ENCODE measurements at places on chromosomes 4 and X. TPM values are rescaled to one million over a fixed set of nuclear protein-coding genes. Genes with fewer than 3 reads are reported as not detected.

Gene UGT2B17
- not detected for total RNA-seq

Gene PAGE1
- total RNA-seq: not detected

Gene SH2D1A
- 32.7 TPM for total RNA-seq

Gene MAGEA3
- not detected for total RNA-seq

Gene ZNF41
- 15.3 TPM for total RNA-seq

Gene SLC39A8
- 13.7 TPM for total RNA-seq

Gene AP1S2
- total RNA-seq: 20.9 TPM

Gene GLRA3
- total RNA-seq: not detected

DNA sequence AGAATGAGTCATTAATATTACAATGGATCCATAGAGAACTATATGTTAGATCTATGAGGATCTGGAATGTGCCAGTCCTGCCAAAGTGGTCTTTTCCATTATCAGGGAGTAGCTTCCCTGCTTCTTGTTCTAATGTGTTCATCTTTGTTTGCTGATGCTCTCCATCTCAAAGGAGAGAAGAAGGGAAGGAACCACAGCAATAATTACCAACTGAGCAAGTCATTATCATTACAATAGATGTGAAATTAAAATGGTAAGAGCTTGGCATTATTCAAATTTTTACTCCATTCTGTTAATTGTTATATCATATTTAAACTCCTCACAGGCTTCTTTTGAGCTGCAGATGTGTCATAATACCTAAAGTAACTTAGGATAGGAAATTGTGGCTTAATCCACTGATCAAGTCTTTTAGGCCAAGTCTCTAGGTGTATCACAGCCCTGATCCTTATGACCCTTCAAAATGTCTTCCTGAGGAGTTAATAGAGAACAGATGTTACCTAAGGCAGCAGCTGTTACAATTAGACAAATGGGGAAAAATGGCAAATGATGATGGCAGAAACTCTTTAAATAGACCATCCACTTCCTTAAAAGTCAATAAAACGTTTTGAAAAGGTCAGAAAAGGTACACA, 1492.7 kb upstream of the IGFBP7 start:
- H3K36me3 ChIP-seq: no peaks in the 10 kb centered on the region
- H3K4me1 ChIP-seq: no peaks in the 10 kb centered on the region
- no peak overlapping the region for H3K4me3 ChIP-seq
- H3K27ac ChIP-seq: no peak overlapping the region
- no peak for DNase-seq

- peaks cover 3% of the 10 kb centered on the region for H3K36me3 ChIP-seq
- H3K4me3 ChIP-seq: peak overlapping the region; percentile 84
- H3K27ac ChIP-seq: peak overlapping the region; percentile 24
- peaks cover 89% of the 10 kb centered on the region for H3K27me3 ChIP-seq
- H3K4me1 ChIP-seq: peaks cover 37% of the 10 kb centered on the region
Measured at GRCh38 chr4:173509036-173510001, 20.7 kb downstream of the HAND2 start.

DNA sequence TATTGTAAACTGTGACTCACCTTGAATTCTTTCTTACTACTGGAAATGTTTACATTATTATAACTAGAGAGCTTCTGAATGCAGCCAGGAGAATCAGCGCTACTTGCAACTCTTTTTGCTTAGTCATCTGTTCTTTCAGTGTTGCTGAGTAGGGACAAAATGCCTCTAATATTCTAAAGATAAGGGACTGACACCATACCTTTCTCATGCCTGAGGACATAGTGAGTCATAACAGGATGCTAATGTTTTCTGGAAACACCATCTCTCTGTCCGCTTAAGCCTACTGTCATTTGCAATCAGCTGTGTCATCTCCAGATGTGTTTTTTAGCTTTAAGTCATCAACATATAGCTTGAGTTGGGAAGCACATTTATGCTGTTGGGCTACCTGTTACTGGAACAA, 108.3 kb downstream of the QRFPR start:
- H3K4me3 ChIP-seq: no peak overlapping the region
- H3K4me1 ChIP-seq: peaks cover 8% of the 10 kb centered on the region
- DNase-seq: no peak

- no peaks in the 10 kb centered on the region for H3K27me3 ChIP-seq
- peaks cover under 1% of the 10 kb centered on the region for H3K36me3 ChIP-seq
- H3K4me1 ChIP-seq: no peaks in the 10 kb centered on the region
- DNase-seq: no peak
Measured at GRCh38 chr4:141417387-141417786, 196.7 kb downstream of the ZNF330 start.

- no peaks in the 10 kb centered on the region for H3K36me3 ChIP-seq
- no peaks in the 10 kb centered on the region for H3K4me1 ChIP-seq
- no peak for DNase-seq
- no peaks in the 10 kb centered on the region for H3K27me3 ChIP-seq
- H3K4me3 ChIP-seq: no peak overlapping the region
Measured at GRCh38 chr4:152176627-152177214, 359.2 kb downstream of the FBXW7 start.

DNA sequence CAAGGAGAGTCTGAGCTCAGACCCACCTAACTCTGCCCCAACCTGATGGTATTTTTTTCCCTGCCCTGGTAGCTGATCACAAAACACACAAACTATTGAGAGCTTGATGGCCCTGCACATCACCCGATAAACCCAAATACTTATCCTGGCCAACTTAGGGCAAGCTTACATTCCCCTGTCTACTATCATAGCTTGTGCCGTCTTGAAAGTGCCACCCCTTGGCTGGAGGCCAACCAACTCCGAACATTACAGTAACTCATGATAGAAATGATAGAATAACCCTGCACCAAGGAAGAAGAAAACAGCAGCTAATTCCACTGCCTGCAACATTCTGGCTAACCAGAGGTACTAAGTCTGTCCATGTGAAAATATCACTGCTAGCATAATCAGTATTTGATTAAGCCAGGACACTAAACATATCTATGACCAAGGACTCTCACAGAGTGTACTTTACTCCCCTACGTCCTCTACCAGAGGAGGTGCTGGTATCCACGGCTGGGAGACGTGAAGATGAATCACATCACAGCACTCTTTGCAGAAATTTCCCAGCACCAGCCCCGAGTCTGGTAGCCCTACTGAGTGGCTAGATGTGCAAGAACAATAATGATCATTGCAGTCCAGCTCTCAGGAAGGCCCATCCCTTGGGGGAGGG, 8.9 kb downstream of the STBD1 start:
- no peak overlapping the region for H3K27ac ChIP-seq
- no peak for DNase-seq

DNA sequence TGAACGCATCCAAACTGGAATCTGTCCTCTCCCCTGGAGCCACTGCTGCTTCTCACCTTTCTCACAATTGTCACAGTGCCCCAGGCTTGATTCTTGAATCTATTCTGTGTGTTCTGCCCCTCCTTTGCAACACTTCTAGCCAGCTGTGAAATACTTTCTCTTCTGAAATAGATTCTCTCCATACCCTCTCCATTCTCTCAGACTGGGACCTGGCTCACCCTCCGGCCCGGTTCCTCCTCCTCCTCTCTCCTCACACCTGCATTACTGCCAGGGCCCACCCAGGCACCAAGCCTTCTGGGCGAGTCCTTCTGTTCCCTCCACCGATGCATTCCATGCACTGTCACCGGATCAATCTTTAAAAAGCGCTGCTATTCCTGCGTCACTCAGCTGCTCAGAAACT, 336.1 kb downstream of the UNC5C start:
- H3K4me1 ChIP-seq: no peaks in the 10 kb centered on the region
- H3K4me3 ChIP-seq: no peak overlapping the region
- H3K27ac ChIP-seq: no peak overlapping the region
- no peaks in the 10 kb centered on the region for H3K36me3 ChIP-seq
- H3K27me3 ChIP-seq: no peaks in the 10 kb centered on the region
- no peak for DNase-seq

DNA sequence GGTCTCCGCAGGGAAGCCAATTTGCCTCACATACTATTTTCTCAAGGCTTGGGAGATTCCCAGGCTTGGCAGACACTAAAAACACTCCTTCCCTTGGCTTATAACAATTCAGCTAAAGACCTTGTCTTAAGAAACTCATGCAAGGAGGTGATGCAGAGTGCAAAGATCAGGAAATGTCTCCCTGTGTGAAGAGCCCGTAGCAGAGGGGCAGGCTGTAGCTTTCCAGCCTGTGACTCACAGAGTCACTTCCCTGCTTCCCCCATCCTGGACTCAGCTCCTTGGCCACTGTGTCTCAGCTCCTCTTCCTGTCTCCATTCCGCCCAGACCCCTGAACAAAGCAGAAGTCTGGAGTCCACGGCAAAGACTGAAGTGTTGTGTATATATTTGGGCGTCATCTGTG, 56.1 kb downstream of the KDR start:
- no peak overlapping the region for H3K27ac ChIP-seq
- H3K27me3 ChIP-seq: peaks cover 8% of the 10 kb centered on the region
- no peaks in the 10 kb centered on the region for H3K36me3 ChIP-seq
- no peaks in the 10 kb centered on the region for H3K4me1 ChIP-seq
- DNase-seq: no peak
- no peak overlapping the region for H3K4me3 ChIP-seq

DNA sequence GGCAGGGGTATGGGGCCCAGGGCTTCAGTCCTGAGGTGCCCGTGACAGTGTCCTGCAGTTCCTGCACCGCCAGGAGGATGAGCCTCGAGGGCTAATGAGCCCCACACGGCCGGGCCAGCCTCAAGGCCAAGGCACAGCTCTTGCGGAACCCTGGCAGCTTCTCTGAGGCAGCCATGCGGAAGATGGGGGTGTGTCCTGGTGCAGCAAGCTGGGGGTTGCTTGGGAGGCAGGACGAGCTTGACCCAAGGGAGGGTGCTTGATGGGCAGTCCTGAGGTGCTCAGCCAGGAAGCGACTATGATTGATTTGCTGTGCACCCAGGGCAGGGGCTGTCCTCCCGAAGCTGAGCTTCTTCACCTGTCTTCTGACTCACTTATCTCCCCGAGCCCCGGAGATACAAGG, 9.1 kb upstream of the FGFR3 start:
- no peaks in the 10 kb centered on the region for H3K4me1 ChIP-seq
- DNase-seq: no peak
- H3K36me3 ChIP-seq: no peaks in the 10 kb centered on the region
- H3K27me3 ChIP-seq: no peaks in the 10 kb centered on the region
- H3K4me3 ChIP-seq: no peak overlapping the region

DNA sequence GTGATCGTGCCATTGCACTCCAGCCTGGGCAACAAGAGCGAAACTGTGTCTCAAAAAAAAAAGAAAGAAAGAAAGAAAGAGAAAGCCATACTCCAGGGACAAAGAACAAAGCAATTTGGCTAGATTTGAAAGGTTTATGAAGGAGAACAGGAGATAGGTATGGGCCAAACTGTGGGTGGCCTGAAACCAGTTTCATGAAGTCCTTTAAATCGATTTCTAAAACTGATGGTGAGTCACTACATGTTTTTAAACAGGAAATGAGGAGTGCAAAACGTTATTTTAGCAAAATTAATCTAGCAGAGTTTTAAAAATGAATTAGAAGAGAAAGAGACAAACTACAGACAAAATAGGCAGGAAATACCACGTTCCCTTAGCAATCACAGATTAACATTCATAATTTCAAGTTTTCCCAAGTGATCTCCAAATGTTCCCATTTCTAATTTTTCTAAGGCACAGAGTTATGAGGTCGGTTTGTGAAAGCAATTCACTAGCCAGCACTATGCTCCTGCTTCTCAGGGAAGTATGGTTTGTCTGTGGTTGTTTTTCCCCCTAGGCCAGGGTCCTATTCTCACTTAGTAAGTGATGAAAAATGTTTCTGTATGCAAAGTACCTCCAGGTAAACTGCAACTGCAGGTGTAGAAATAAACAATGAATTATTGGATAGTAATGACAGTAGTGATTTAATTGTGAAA, 190.6 kb downstream of the PPP3CA start:
- H3K4me3 ChIP-seq: no peak overlapping the region
- no peak overlapping the region for H3K27ac ChIP-seq
- peaks cover 6% of the 10 kb centered on the region for H3K36me3 ChIP-seq
- DNase-seq: no peak

- H3K27ac ChIP-seq: no peak overlapping the region
- peaks cover 4% of the 10 kb centered on the region for H3K27me3 ChIP-seq
- H3K4me1 ChIP-seq: no peaks in the 10 kb centered on the region
- DNase-seq: no peak
Measured at GRCh38 chr4:74109870-74110605, 11.0 kb upstream of the CXCL2 start.

DNA sequence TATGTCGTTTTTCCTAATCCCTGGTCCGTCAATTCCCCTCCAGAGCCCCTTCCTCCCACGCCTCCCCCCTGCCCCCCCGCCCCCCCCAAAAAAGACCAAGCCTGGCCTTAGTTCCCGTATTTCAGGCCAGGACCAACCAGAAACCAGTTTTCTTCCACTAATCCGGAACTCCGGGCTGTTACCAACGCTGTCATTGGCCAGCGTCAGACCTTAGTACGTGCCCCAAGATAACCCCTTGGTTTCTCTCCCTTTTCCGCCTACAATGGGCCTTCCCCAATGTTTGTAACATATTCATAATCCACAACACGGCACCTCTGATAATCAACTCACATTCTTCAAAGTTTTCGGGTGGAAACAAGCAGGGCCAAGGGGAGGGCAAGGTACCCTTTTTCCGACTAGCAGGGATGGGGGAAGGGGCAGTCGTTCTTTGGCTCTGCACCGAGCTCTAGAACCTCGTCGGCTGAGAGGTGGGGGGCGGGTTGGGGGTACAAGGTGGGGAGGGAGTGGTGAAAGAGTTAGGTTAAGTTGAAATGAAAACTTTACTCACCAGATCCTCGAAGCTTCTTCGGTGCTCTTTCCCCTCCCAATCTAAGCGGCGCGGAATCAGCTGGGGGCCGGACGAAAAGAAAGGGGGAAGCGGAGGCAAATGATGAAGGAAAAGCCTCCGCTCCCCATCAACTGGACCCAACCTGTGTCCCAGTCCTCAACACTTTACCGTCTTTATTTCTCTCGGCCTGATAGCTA, 1.5 kb downstream of the BRWD3 start:
- no peaks in the 10 kb centered on the region for H3K36me3 ChIP-seq
- peaks cover 38% of the 10 kb centered on the region for H3K4me1 ChIP-seq
- peak; percentile 73 for DNase-seq
- no peaks in the 10 kb centered on the region for H3K27me3 ChIP-seq

- no peak for DNase-seq
- no peak within 1 kb of the TSS for H3K27ac ChIP-seq
- no peaks in the 10 kb centered on the region for H3K36me3 ChIP-seq
- peaks cover 5% of the 10 kb centered on the region for H3K4me1 ChIP-seq
- H3K27me3 ChIP-seq: peaks cover 6% of the 10 kb centered on the region
- no peak within 1 kb of the TSS for H3K4me3 ChIP-seq
Measured at GRCh38 chr4:185811509-185812364, at the start of gene SORBS2. TSS of gene SORBS2 (minus strand) at chr4:185812194. CDS start at chr4:185690571, 121,623 bp downstream.

- DNase-seq: no peak
- H3K27me3 ChIP-seq: no peaks in the 10 kb centered on the region
- H3K27ac ChIP-seq: no peak overlapping the region
- H3K36me3 ChIP-seq: no peaks in the 10 kb centered on the region
Measured at GRCh38 chr4:93063325-93063724, 759.6 kb downstream of the GRID2 start.

- no peak for DNase-seq
- no peak overlapping the region for H3K27ac ChIP-seq
- H3K4me3 ChIP-seq: no peak overlapping the region
- peaks cover 28% of the 10 kb centered on the region for H3K27me3 ChIP-seq
- H3K36me3 ChIP-seq: no peaks in the 10 kb centered on the region
- peaks cover 11% of the 10 kb centered on the region for H3K4me1 ChIP-seq
Measured at GRCh38 chr4:56659946-56660345, 21.1 kb downstream of the HOPX start.
